ENCODE measurements at places on chromosomes 5 and 9.

DNA sequence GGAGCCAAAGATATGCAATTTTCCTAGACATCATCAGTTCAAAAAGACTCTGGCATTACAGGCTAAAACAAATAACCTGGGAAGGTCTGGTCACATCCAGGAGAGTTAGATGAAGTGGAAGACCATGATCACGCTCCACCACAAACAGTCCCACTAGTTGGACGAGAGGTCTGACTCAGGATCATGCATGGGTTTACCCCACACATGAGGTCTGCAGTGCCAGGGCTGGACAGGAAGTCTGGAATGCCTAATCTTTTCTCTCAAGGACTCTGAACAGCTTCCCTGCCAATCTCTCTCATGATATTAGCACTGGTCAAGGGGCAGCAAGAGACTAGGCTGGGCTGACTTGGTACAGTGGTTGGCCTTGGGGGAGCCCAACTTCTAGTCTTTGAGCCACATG lies 7.1 kb downstream of the PRUNE2 start:
- no peaks in the 10 kb centered on the region for H3K4me1 ChIP-seq
- H3K36me3 ChIP-seq = no peaks in the 10 kb centered on the region
- no peak overlapping the region for H3K27ac ChIP-seq
- peaks cover 8% of the 10 kb centered on the region for H3K27me3 ChIP-seq
- DNase-seq = no peak

- no peak overlapping the region for H3K4me3 ChIP-seq
- H3K27ac ChIP-seq = no peak overlapping the region
- H3K4me1 ChIP-seq = no peaks in the 10 kb centered on the region
These were observed 174.3 kb upstream of the PIK3R1 start for GRCh38 chr5:68041293-68041692.

- no peak overlapping the region for H3K27ac ChIP-seq
- peaks cover 15% of the 10 kb centered on the region for H3K36me3 ChIP-seq
- H3K4me3 ChIP-seq = no peak overlapping the region
- H3K27me3 ChIP-seq = no peaks in the 10 kb centered on the region
- DNase-seq = no peak
- H3K4me1 ChIP-seq = no peaks in the 10 kb centered on the region
These were observed 75.2 kb downstream of the PHF2 start for GRCh38 chr9:93651521-93651950.

DNA sequence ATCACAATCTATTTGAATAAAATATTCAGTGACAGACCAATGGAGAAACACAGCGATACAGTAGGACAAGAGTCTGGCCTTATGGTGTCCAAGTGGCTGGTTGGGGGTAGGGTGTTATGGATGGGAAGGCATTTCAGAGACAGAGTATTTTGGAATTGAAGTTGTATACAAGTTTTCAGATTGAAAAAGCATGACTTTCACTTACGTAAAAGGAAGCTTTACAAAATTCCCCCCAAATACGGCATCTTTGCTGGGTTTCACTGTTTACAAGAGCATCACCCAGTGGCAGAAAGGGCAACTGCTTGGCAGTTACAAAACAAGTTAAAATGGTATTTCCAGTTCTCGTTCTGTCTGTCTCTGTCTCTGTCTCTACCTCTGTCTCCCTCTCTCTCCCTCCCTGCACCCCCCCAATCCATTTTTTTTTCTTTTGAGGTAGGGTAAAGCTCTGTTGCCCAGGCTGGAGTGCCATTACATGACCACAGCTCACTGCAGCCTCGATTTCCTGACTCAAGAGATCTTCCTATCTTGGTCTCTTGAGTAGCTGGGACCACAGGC lies 86.2 kb downstream of the PTPN3 start:
- peak; percentile 39 for DNase-seq
- H3K36me3 ChIP-seq = no peaks in the 10 kb centered on the region
- H3K27ac ChIP-seq = peak overlapping the region; percentile 67
- H3K27me3 ChIP-seq = no peaks in the 10 kb centered on the region

DNA sequence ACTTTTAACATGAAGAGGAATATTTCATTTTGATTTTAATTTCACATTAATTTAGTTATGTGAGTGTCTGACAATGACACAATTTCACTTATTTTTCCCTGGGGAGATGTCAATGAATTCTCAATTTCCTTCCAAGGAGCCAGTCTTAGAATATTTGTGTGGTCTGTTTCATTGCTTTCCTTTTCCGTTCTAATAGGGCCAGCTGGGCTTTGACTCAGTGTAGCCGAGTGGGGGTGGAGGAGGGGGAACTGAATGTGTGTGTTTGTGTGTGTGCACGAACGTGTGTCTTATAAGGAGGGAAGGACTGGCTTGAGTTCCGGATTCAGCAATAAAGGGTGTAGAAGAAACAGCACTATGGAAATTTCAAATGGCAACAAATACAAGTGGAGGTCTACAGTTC lies 100.0 kb downstream of the BASP1 start:
- no peaks in the 10 kb centered on the region for H3K36me3 ChIP-seq
- H3K27ac ChIP-seq = no peak overlapping the region
- no peak for DNase-seq
- no peaks in the 10 kb centered on the region for H3K4me1 ChIP-seq

- DNase-seq = no peak
- no peaks in the 10 kb centered on the region for H3K27me3 ChIP-seq
- no peaks in the 10 kb centered on the region for H3K4me1 ChIP-seq
- no peaks in the 10 kb centered on the region for H3K36me3 ChIP-seq
- H3K4me3 ChIP-seq = no peak overlapping the region
- no peak overlapping the region for H3K27ac ChIP-seq
These were observed 146.7 kb upstream of the COL5A1 start for GRCh38 chr9:134494905-134495304.

GRCh38 chr5:105680858-105681475 lies 1989.8 kb downstream of the EFNA5 start:
- no peaks in the 10 kb centered on the region for H3K27me3 ChIP-seq
- no peak overlapping the region for H3K4me3 ChIP-seq
- no peaks in the 10 kb centered on the region for H3K36me3 ChIP-seq
- H3K27ac ChIP-seq = no peak overlapping the region

DNA sequence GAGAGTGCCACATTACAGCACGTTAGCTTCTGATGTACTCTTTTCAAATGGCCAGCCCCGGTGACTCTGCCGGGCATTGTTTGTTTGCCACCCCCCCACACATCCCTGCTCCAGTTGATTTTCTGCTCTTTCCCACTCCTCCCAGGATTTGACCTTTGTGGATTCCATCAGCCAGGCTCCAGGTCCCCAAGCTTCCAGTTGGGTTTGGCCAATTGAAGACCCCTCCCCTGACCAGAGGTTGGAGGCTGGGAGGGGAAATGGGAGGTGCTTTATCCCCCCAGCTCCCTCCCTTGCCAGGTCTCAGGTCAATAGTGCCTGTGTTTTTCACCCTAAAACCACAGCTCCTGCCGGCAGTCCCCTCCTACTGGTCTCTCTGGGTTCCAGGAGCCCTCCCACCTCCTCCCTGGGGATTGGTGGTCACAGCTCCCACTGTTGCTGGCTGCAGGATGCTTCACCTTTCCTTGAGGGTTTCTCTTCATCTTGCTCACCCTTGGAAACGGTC lies 34.9 kb downstream of the IRF1 start:
- DNase-seq = no peak
- H3K4me3 ChIP-seq = peak overlapping the region; percentile 79
- no peaks in the 10 kb centered on the region for H3K27me3 ChIP-seq

- H3K4me1 ChIP-seq = peaks cover 3% of the 10 kb centered on the region
- DNase-seq = no peak
- no peaks in the 10 kb centered on the region for H3K36me3 ChIP-seq
These were observed 109.9 kb downstream of the RPS23 start for GRCh38 chr5:82168294-82168693.

- H3K27ac ChIP-seq = no peak overlapping the region
- H3K27me3 ChIP-seq = no peaks in the 10 kb centered on the region
- H3K36me3 ChIP-seq = peaks cover 30% of the 10 kb centered on the region
These were observed 33.3 kb downstream of the TMEM161B start for GRCh38 chr5:88235346-88235745.

DNA sequence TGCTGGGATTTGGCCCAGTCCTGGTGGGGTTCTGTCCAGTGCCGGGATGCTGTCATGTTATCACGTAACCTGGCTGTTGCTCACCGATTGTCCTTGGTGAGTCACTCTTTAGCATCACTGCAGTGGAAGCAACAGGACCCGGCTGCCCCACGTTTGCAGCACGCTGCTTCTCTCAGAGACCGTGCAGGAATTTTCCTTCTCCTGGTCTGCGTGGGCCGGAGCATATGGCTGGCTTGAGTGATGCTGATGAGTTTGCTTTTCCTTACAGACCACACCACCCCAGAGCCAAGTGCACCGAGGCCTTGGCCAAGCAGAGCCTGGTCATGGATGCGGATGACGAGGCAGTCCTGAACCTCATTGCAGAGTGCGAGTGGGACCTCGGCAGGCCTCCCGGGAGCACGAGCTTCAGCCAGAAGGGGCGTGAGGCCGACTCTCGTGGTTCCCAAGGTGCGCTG lies 21.4 kb downstream of the CEP72 start:
- H3K27me3 ChIP-seq = no peaks in the 10 kb centered on the region
- H3K4me1 ChIP-seq = no peaks in the 10 kb centered on the region
- DNase-seq = no peak

DNA sequence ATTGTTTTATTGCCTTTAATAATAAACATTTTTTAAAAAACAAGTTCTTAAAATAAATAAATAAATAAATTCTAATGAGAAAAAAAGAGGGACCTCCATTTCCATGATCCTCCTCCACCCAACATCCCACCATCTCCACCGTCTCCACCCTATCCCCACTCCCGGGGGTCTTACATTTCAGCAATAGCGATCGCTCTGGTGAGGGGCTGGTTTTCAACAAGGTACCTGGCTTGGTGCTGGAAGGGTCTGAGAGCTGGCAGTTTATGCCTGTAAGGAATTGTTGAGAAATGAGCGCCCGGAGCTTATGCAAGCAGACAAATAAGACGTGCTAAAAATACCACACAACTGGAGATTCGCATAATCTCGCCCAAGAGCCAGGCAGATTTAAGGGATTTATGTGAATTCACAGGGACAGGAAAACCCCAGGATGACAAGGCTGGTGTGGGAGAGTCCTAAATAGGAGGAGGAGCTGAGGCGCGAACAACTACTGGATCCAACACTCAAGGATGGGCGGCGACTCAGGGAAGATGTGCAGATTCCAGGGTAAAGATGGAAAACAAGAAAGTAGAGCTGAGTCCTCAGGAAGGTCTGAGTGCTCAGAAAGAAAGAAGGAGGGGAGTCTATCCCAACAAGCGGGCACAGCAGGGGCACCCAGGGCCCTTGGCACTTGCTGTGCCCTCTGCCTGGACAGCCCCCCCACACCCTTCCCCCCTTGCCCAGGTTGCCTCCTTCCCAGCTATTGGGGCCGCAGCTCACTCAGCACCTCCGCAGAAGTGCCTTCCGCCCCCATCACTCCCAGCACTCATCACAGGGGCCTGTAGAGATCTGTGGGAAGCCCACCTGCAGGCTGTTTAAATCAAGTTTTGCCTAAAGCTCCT lies 27.0 kb downstream of the TRIM14 start:
- peak overlapping the region; percentile 26 for H3K27ac ChIP-seq
- H3K4me1 ChIP-seq = peaks cover 26% of the 10 kb centered on the region
- no peaks in the 10 kb centered on the region for H3K27me3 ChIP-seq
- no peak for DNase-seq
- peaks cover 61% of the 10 kb centered on the region for H3K36me3 ChIP-seq

- H3K4me3 ChIP-seq = peak overlapping the region; percentile 42
- H3K27ac ChIP-seq = peak overlapping the region; percentile 72
These were observed 69.3 kb downstream of the CTSL start for GRCh38 chr9:87795178-87795577.

GRCh38 chr9:125479846-125480615 lies 218.4 kb downstream of the GAPVD1 start:
- H3K27me3 ChIP-seq = no peaks in the 10 kb centered on the region
- no peak for DNase-seq
- no peak overlapping the region for H3K27ac ChIP-seq

GRCh38 chr5:117590944-117591343 lies 1016.3 kb upstream of the SEMA6A start:
- H3K4me1 ChIP-seq = no peaks in the 10 kb centered on the region
- no peak overlapping the region for H3K27ac ChIP-seq
- no peaks in the 10 kb centered on the region for H3K27me3 ChIP-seq
- no peak for DNase-seq

DNA sequence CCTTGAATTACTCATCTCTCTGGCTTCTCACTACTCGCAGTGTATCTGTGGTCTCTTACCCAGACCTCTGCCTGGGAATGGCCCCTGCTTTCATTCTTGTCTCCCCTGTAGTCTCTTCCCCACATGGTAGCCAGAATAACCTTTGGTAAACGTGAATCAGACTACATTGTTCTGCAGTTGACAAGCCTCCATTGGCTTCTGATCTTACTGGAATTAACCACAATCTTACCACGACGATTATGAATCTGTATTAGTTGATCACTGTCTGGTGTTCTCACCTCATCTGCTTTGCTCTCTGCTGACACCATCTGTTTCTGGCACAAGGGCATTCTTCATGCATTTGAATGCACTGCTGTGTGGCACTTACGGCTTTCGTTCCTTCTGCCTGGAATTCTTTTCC lies 781.2 kb downstream of the MTRR start:
- no peaks in the 10 kb centered on the region for H3K27me3 ChIP-seq
- H3K36me3 ChIP-seq = no peaks in the 10 kb centered on the region
- no peak for DNase-seq
- H3K27ac ChIP-seq = no peak overlapping the region
- H3K4me1 ChIP-seq = no peaks in the 10 kb centered on the region
